ENCODE measurements at places on chromosomes 1 and 21.
A peak's percentile ranks its signal among the peaks of the same experiment; 100 is the strongest.

DNA sequence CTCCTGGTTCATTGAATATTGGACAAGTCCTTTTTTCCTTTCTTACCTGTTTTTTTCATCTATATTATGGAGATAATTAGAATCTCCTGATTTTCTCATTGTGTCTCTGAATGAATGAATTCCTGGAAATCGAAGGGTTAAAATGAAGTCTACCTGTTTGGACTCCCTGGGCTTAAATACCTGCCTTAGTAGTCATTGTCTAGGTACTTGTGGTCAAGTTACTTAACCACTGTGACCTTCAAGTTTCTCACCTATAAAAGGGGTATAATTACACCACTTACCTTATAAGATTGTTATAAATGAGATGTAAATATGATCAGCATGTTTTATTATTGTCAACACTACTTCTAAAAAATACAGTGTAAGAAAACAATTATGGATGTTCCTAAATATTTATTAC lies 9.0 kb upstream of the TBX19 start:
- no peak for DNase-seq

DNA sequence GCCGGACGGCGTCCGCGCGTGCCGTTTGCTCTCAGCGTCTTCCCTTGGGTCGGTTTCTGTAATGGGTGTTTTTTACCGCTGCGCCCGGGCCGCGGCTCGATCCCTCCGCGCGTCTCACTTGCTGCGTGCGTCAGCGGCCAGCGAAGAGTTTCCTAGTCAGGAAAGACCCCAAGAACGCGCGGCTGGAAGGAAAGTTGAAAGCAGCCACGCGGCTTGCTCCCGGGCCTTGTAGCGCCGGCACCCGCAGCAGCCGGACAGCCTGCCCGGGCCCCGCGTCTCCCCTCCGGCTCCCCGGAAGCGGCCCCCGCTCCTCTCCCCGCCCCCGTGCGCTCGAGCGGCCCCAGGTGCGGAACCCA lies 159.8 kb downstream of the RUNX1 start:
- DNase-seq: peak; percentile 39

DNA sequence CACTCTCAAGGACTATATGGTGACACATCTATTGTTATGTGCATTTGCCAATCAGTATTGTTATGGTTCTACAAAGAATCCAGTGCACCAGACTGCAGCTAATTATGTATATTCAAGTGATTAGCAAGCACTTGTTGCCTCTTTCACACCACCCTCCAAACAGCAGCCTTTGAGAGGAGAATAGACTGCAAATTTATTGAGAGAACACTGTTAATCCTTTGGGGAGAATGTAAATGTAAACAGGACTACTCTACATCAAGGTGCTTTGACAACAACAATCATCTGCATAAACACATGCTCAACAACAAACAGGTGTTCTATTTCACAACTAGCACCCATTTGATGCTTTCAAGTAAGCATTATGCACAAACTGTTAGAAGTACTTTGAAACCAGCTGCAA lies 117.4 kb downstream of the AKT3 start:
- peak; percentile 49 for DNase-seq

DNA sequence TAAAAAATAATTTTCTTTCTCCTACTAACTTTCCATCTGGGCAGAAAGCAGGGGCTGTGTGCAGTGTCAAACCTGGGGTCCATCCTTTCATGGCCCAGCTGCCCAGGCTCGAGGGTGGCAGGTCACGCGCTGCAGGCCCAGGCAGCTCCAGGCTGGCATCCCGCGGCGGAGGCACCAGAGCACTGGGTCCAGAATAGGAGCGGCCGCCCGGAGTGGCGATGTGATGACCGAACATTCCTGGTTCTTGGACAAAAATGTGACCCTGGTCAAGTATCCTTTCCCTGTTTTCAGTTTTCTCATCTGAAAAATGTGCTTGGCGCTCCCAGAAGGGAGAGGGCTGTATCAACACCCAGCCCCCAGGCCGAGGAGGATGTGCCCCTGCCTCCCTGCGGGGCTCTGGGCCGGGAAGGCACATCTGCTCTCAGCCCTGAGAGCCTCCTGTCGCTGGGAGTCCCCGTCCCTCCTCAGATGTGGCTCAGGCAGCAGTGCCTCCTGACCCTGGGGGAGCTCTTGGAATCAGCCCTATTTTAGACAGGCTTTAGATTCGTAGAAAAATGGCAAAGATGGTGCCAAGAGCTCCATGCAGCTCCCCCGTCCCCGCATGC lies 29.3 kb downstream of the SLX9 start:
- no peak for DNase-seq

DNA sequence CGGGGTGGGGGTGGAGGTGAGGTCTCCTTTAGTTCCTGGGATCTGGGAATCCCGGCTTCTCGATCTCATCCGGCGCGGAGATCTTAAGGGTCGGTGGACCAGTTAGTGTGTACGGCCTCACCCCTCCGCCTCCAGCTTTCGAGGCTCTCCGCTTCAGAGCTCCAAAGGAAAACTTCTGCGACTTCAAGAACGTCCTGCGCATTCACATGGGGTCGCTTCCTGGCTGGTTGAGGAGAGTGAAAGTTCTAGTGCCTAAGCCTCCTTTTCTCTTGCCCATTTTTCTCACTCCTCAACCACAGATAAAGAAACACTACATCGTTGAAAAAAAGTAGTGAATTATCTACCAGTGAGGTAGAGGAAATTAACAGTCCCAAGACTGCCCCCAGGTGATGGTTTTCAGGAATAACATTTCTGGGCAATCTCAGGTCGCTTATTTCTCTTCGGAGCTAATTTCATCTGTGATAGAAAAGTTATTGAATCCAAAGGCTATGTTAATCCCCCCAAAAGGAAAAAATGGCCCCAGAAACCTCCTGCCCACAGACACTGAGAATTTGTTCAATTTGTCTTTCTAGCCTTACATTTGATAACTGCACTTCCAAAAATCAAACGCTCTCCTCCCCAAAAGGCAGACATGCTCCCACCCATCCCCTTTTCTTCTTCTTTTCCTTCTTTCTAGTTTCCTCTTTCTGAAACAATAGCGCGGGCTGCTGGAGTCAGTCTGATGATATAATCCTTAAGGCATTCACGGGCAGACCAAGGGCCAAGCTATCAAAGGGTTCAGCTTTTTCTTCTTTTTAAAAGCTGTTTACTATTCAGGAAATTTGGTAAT lies 20.6 kb upstream of the TBX15 start:
- no peak for DNase-seq

- no peak for DNase-seq
Observed at GRCh38 chr21:27725916-27726315, 759.0 kb upstream of the ADAMTS5 start.

GRCh38 chr1:94679332-94680038 lies 137.9 kb upstream of the F3 start:
- no peak for DNase-seq

DNA sequence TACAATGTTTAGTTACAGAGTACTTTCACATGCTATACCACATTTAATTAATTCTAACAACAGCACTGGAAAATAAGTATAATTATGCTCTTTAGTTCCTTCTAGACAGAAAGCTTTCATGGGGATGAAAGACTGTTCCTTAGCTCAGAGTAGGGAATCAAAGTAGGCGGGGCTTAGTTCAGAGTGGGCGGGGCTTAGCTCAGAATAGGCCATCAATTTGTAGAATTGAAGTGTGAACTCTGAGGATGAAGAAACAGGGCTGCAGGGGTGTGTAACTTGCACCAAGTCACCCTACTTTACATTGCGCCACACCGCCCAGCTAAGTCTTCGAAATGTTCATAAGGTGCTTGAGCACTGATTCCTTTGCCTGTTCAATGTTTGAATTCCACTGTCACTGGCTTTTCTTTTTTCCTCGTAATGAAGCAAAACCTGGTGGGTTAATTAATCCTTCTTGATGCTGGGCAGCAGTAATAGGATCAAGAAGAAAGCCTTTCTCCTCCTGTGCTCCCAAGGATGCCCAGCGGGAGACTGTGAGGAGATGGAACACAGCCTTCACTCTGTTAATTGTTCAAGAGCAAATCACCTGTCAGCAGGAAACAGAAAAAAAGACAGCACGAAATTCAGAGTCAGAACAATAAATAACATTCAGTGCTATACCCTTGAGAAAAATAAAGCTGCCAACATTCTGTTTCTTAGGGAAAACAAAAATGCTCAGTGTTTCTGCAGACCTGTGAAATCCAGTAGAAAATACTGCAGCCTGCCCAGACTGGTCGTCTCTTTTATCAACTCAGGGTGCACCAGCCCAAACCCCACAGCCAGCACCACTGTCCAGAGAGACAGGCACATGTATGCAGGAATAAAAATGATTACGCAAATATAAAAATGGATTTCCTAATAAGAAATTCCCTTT lies 66.5 kb upstream of the CAMK1G start:
- DNase-seq: no peak

- no peak for DNase-seq
Observed at GRCh38 chr1:227391211-227391610, 72.9 kb upstream of the CDC42BPA start.

- DNase-seq: no peak
Observed at GRCh38 chr21:32209580-32209979, 69.3 kb downstream of the MIS18A start.

DNA sequence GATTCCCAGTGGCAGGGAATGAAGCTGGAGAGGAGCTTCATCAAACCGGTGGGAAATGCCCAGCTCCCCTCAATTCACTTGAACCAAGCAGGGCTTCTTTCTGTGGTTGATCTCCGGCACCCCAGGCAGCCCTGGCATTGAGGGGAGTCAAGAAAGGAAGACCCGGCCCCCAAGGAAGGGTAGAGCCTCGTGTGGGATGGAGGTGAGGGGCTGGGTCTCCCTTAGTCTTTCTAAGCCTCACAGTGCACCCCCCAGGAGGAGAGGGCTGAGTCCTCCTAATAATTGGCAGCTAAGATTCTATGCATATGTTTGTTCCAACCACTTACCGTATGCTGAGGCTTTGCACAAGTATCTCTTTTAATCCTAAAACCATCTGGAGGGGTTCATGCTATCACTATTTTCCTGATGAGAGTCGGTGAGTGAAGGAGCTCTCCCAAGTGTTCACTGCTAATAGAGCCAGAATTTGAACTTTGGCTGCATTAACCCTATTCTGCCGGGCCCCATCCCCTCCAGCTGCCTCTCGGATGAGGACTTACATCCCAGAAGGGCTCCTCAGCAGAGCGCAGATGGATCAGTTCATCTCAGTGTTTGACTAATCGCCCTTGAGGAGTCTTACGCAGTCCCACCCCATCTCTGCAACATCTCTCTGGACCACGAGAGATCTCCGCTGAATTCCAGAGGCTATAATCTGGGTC lies 33.1 kb upstream of the TMEM51 start:
- DNase-seq: no peak

DNA sequence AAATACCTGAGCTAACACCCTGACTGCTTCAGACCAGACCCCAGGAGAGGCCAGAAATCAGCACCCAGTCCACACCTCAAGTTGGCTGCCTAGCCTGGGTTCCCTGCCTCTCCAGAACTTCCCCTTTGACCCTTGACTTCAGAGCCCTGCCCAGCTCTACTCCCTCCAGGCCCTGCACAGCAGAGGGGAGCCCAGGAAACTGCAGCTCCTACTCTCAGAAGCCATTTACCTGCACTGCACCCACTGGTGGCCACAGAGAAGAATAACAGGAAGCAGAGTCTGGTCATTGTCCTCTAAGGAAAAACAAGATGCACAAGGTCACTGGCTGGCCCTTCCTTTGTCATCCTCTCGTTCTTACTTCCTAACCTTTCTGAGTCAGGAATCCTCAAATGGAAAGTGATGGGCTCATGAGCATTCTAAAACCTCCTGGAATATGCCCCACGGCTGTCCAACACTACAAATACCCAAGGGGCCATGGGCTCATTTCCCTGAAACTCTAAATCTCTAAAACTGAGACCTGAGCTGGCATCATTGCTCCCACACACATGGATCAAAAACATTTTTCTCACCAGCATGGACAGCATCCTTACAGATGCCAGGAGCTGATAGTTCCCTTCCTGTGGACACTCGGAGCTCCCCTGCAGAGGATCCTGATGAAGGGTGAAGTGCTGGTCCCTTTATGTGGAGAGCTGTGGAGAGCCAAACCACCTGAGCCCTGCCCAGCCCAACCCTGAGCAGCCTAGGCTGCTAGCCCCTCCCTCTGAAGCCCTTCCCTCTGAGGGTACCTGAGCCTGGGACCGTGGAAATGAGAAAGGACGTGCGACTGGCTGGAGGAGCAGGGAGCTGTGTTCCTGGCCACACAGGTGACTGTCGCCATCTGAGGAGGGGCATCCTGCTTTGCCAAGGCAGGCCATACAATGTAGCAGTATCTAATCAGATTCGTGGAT lies at the start of gene ITLN2:
Gene ITLN2, minus strand, starts transcription at position 652 of the 947 bp plus-strand sequence. Its CDS starts 68 bp downstream, at position 584.
- DNase-seq: no peak

- DNase-seq: no peak
Observed at GRCh38 chr1:212952641-212952976, 2.3 kb downstream of the VASH2 start.

DNA sequence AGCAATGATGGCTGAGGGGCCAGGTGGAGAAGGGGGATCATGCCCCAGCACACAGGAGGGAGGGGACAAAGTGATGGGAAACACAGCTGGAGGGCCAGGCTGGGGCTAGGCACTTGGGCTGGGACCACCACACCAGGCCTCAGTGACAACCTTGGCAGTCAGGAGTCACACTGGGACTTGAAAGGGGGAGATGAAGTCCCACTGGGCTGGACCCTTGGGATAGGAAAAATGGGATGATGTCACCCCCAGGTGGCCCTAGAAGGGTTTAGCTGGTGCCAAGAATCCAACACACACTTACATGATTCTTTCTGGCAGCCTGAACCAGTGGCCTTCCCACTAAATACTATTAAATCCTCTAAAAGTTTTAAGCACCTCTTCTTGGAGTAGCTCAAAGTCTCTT lies 17.1 kb downstream of the ZBTB17 start:
- no peak for DNase-seq

DNA sequence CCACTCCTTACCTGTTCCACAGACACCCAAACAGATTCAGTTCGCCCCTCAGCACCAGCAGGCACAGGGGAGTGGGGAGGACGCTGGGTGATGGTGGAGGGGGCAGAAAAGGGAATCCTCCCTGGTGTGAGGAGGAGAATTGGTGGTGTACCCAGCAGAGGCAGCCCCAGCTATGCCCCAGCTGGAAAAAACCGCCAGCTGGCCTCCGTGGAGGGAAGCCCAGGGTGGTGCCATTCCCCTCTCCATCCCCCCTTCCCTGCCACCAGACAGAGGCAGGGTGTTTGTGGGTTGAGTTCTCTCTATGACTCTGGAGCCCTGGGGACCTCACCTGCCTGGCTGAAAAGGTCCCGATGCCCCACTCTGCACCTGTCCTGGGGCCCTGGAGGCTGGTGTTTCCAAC lies 27.9 kb downstream of the OPTC start:
- no peak for DNase-seq

DNA sequence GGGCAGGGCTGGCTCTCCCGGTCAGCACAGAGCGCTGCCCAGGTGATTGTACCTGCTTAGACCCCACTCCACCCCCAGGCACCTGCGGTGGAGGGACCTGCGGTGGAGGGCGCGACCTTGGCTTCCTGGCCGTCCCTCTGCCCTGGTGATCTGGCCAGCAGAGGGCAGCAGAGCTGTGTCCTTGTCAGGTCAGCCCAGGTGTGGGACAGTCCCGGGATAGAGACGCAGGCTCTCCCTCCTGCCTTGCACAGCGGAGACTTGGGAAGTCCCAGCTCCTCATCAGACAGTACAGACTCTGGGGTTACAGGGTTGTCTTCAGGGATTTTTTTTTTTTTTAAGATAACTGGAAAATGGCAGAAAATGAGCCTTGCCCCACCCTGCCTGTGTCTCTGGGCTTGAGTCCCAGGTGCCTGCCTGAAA lies 10.0 kb downstream of the SLX9 start:
- peak; percentile 28 for DNase-seq
